ENCODE measurements at places on chromosomes 2 and 18. TPM values are rescaled to one million over a fixed set of nuclear protein-coding genes. Genes with fewer than 3 reads are reported as not detected.

Gene ITGA6
- 0.37 TPM for total RNA-seq

Gene REL
- 34.6 TPM for total RNA-seq

Gene CACNB4
- 0.22 TPM for total RNA-seq

Gene GALNT3
- 3.0 TPM for total RNA-seq

Gene BMP10
- total RNA-seq = not detected

DNA sequence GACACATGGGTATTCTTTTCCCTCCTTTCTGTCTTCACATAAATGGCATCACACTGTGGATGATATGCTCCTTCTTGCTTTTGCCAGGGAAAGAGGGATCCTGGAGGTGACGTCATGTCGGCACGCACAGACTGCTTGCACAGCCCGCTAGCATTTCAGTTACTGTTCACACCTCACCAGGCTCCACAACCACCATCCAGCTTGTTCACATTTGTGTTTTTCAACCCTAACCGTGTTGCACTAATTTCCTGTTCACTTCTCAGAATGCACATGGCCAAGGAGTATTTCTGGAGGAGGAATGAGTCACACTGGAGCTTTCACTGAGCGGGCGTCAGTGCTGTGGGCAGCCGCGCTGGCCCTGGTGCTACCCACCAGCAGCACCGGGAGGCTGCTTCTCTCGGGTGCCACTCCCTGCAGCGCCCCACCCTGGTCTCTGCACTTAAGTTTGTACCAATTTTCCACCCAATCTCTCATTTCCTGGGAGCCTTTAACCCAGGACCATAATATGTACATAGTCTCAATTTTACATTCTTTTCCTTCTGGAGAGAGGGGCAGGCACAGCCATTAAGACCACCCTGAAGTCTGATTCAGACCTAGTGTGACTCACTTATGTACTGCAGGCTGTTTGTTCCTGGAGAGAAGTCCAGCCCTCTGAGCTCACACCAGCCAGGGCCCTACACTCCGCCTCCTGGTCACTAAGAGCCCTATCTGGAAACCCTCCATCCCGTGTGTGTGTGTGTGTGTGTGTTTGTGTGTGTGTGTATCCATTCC is 65.1 kb downstream of the MBP start:
- DNase-seq = peak; percentile 43

- DNase-seq = peak; percentile 50
Measured at GRCh38 chr2:218569661-218570500, 1.2 kb downstream of the CNOT9 start.

GRCh38 chr18:76445275-76445674 is 49.8 kb downstream of the ZNF516 start:
- no peak for DNase-seq

GRCh38 chr2:206115026-206115578 is 29.1 kb upstream of the INO80D start:
- no peak for DNase-seq

DNA sequence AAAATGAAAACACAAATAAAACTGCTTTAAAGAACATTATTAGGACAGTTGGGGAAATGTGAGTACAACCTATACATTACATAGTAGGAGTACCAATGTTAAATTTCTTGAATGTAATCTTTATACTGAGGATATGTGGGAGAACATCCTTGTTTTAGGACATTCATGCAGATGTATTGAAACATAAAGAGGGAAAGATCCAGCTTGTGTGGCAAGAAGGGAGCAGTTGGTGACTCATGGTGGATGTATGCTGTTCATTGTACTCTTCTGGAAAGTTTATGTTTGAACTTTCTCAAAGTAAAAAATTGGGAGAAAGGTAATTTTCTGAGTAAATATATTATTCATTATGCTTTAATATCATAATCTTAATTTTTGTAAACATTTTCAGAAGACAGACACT is 132.1 kb upstream of the DLGAP1 start:
- DNase-seq = no peak

DNA sequence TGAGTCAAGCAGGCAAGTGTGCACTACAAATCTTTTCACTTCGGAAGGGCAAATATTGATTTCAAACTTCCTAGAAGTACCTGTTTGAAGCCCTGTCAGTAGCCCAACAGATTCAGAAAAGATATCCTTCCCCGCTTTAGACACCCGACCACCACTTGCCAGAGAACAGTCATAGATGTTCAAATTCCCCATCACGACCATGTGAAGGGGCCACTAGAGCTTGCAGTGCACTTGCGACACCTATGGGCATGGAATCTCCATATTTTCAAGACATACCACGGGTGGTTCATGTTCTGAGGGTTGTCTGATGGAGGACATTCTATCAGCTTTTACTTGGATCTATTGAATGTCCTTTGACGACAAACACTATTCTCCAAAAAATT is 23.8 kb downstream of the GNLY start:
- peak; percentile 78 for DNase-seq

DNA sequence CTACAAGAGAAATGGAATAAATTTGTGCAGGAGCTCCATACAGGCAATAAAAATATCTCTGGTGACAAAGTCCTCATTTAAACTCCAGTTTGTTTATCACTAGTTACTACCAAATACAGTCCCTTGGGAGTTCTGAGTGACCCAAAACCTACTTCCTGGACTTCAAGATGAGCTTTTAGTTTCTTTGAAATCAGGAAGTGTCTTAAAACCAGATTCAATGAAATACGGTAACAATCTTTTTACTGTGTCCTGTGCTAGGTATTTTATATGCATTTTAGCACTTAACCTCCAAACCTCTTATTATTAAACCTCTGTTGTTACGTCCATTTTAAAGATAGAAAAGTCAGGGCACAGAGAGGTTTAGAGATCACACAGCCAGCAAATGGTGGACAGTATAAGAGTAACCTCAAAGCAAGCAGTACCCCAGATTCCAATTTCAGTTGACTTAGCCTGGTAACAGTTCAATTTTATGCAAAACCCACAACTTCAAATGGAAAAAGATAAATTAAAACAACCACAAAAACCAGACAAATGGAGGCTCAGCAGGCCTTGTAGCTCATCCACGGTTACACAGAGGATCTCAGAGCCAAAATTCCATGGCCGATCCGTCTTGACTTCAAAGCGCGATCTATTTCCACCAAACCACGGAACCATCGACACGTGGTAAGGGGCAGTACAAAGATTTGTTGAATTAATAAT is 1.3 kb upstream of the KCMF1 start:
- DNase-seq = peak; percentile 76

DNA sequence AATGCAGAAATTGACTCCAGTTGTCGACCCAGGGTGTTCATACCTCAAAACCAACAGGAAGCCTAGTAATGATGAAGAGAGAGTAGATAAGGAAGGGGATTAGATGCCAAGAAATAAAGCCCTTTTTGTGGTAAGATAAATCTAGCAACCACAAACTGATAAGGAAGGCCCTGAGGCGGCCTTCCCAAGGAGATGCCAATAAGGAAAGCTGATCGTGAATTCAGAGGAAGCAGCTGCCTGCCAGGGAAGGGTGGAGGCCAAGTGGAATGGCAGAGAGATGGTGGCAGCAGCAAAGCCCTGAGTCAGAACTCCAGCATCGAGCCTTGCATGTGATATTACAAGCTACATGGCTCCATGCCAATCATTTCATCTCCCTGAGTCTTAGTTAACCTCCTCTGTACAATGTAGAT is 126.3 kb downstream of the IRS1 start:
- no peak for DNase-seq

DNA sequence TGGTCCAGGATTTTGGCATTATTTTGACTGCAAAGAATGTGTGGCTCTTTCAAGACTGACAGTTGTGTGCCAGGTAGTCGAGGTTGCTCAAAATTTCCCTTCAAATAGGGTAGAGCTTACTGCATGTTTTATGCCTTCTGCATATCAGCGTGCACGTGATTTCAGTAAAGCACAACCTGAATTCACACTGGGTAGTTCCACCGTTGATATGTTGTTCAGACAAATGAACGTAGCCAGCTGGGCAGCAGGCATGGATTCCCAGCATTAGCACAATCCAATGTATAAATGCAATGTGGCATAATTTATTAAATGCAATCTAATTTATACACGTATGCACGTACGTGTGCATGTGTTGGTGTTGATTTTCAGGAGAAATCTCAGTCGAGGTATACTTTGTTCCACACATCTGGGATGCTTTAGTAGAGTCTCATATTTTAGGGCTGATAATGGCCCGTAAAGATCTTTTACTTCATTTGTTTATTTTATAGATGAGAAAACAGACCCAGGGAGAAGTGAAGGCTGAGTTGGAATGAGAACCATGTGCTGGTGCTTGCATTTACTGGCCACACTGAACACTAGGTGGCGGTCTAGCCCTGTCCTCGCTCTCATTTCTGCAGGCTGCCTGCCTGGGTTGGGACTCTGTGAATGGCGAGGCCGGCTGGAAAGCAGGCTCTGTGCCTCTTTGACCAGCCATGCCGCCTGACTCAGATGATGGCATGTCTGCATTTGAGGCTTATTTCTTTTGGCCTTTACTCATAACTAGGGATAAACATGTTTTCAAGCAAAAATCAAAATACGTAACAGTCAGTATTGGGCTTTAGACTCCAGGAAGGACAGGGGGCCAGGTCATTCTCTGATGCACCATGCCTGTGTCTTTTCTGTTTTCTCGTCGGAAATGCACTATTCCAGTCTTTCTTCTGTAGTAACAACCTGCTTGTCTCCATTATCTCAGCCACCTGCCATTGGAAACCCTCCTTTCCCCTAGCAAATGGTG is 120.4 kb downstream of the RNF144A start:
- DNase-seq = peak; percentile 86

DNA sequence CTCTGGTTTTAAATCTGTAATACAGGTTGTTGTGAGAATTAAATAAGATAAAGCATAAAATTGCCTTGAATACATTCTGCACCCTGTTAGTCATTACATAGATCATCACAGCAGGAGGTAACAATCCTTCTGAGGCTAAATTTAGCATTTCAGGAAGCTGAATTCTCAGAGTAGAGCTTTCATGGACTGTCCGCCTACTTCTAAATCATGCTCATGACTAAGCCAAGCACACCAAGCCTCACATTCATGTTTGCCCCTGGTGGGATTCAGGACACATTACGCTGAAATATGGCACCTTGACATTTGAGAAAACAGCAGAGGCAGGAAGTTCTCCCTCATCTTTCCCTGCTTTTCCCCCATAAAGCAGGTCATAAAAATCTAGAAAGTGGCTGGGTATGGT is 16.6 kb upstream of the PIK3C3 start:
- DNase-seq = no peak

GRCh38 chr2:234881413-234882241 is 70.2 kb upstream of the SH3BP4 start:
- DNase-seq = peak; percentile 96

DNA sequence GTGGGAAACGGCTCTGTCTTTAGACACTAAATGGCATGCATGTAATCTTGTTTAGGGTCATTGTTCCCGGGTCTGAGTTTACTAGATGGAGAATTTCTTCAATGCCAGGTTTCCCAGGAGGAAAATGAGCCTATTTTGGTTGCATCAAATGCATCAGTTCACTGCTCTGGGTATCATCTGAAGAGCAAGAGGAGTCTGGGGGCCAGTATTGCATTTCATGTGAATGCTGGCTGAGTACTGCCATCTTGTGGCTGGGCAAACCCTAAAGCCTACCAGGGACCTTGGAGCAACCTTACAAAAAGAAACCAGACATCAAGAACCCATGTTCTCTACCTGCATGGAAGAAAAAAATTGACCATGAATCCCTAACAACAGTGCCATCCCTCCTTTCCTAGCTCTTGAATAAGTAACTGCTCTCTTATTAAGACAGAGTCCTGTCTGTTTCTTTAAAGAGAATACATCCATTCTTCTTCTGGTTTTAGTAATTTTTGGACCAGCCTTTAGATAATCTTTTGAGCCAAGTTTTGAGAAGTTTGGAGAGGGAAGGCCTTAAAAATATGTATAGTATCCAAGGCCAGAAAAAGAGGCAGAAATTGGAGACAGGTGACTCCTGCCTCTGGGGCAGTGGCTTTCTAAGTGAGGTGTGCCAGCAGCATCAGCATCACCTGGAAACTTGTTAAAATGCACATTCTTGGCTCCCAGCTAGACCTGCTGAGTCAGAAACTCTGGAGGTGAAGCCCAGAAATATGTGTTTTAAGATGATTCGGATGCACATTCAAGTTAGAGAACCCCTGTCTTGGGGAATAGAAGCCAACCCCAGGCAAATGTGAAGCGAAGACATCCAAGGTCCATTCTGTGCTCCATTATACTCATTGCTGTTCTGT is 261.0 kb upstream of the CXCR4 start:
- DNase-seq = peak; percentile 84

DNA sequence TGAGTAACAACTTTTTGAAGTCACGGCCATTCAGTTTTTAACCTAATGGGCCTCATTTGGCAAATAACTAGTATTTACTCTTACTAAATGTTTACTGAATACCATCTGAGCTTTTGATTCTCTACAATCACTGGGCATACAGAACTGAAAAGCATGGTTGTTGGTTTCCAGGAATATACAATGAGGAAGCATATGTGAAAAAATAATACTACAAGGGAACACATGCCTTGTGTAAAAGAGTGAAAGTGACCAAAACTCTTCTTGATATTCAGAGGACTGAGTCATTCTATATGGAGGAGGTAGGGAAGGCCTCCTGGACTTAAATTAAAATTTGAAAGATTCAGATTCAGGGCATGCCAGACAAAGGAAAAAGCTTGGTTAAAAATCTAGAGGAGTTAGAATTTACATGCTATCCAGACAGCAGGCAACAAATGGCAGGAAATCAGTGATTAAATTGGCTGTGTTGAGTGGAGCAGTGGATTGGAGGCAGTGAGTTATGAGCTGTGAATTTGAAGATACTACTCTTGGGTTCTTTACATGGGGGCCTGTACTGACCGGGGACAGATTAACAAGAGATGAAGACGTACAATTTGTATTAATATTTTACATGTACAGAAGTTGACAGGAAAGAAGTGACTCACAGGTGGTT is 53.6 kb upstream of the NRXN1 start:
- no peak for DNase-seq

GRCh38 chr2:97999536-97999935 is 3.8 kb upstream of the TMEM131 start:
- DNase-seq = no peak

DNA sequence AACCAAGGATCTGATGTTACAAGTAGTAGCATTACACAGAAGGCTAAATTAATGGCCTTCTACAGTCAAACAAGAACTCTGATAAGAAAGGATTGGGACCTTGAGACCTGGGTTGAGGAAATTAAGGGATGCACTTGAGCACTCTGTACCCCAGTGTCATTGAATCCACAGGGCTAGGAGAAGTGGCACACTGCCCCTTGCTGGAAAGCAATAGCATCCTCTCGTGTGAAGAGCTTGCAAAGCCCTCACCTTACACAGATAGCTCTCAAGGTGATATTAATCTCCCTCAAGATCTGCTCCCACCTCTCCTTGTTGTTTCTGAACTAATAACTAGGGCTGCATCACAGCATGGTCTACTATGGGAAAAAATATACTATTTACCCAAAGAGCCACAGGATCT is 26.5 kb upstream of the CHST9 start:
- DNase-seq = no peak

DNA sequence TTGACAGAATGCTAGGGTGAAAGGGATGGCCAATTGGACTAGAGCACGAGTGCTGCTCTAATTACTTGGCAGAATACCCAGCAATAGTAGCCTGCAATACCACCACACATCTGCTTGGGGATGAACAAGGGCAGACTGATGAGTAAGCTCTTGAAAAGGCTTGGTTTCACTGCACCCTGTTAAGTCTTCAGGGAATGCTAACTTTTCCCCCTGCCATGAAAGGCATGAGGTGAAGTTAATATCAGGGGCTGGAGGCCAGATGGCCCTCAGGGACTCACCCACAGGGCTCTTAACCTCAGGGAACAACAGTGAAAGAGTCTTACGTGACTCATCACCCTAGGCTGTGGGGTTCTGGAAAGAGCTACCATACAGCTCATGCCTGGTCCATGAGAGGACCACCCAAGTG is 51.7 kb upstream of the MYL1 start:
- DNase-seq = peak; percentile 7

- no peak for DNase-seq
Measured at GRCh38 chr2:175931805-175932204, 70.3 kb downstream of the LNPK start.
